ENCODE measurements at places on chromosomes 3 and 15.

DNA sequence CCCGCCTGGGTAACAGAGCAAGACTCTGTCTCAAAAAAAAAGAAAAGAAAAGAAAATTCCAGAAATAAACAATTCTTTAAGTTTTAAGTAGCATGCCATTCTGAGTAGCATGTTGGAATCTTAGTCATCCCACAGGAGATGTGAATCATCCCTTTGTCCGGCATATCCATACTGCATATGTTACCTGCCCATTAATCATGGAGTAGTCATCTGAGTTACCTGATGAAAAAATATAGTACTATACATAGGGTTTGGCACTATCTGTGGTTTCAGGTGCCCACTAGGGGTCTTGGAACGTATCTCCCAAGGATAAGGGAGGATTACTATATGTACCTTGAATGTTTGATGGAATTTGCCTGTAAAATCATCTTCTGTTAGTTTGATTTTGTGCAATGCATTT is 6.3 kb upstream of the CCR4 start:
- DNase-seq, result no peak

DNA sequence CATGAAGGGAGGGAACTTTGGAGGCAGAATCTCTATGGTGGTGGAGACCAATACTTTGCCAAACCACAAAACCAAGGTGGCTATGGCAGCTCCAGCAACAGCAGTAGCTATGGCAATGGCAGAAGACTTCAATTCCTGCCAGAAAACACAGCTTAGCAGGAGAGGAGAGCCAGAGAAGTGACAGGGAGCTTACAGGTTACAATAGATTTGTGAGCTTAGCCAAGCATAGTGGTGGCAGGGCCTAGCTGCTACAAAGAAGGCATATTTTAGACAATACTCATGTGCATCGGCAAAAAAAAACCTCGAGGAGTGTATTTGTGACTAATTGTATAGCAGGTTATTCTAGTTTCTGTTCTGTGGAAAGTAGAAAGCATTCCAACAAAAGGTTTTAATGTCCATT is 6.4 kb upstream of the CSTA start:
- DNase-seq, result no peak

GRCh38 chr3:154887869-154888268 is 192.2 kb upstream of the MME start:
- DNase-seq, result no peak

- no peak for DNase-seq
Observed at GRCh38 chr3:150421799-150422548, 13.9 kb downstream of the TSC22D2 start.

DNA sequence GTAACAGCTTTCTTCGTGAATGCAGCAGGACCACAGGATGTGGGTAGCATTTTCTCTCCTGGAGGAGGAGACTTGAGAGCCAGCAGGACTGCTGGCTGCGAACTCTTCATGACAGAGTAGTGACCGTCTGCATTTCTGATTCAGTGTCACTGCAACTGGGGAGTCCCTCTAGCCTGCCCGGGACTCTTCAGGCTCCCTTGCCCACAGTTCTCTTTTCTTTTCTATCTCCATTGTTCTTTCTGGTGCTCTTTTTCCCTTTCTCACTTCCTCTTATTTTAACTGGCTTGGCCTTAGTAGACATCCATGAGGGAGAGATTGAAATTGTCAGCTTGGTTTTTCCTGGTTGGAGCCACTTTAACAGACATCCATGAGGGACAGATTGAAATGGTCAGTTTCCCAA is 49.9 kb upstream of the P2RY1 start:
- no peak for DNase-seq

DNA sequence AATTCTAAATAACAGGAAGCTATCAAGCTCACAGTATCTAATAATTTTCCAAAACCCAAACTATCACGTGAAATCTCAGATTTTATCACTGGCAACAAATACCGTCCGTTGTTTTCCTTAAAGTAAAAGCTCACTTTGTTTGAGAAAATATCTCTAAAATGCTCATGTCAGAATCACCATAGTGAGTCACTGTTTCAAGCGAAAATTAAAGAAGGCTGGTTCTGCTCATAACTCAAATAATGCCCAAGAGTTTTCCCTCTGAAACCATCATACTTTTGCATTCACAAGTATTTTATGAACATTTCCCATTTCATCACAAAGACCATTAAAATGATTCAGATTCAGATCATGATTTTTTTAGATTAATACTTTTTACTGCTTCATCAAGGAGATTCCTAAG is 50.6 kb downstream of the TBL1XR1 start:
- no peak for DNase-seq

- DNase-seq, result no peak
Observed at GRCh38 chr3:129602309-129602708, 4.2 kb downstream of the PLXND1 start.

DNA sequence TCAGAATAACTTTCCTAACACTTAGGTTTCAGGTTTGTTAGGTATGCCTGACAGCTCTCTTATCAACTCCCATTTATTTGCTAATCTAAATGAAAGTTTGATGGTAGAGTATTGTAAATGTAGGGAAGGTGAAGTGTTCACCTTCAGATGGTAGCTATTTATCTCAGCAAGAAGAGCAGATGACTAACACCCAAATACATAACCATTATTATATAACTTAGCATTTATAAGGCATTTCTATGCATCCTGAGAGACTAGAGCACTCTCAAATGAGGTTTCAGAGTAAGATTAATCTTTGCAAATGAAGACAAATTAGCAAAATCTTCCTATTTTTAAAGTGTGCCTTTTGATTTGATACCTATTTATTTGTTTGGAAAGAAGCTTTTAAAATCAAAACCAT is 143.8 kb downstream of the IGF1R start:
- DNase-seq, result no peak

- DNase-seq, result no peak
Observed at GRCh38 chr3:107651782-107652181, 129.0 kb downstream of the BBX start.

- DNase-seq, result no peak
Observed at GRCh38 chr15:86799226-86799625, 719.6 kb downstream of the AGBL1 start.

DNA sequence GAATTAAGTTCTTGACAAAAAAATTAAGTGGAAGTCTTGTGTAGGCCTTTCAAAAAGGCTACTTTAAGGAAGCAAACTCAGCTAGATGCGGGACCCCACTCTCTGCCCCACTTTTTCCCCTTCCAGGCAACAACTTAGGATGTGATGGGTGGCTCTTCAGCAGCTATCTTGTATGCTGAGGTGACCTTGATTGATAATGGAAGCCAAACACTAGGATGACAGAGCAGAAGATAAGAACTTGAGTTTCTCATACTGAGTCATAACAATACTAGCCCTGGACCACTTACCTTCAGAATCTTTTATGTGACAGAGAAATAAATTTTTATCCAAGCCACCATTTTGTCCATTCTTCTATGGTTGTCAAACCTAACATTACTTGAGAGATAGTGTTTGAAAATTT is 16.1 kb downstream of the PDCD10 start:
- no peak for DNase-seq

GRCh38 chr3:30292192-30292893 is 314.1 kb upstream of the TGFBR2 start:
- DNase-seq, result no peak

DNA sequence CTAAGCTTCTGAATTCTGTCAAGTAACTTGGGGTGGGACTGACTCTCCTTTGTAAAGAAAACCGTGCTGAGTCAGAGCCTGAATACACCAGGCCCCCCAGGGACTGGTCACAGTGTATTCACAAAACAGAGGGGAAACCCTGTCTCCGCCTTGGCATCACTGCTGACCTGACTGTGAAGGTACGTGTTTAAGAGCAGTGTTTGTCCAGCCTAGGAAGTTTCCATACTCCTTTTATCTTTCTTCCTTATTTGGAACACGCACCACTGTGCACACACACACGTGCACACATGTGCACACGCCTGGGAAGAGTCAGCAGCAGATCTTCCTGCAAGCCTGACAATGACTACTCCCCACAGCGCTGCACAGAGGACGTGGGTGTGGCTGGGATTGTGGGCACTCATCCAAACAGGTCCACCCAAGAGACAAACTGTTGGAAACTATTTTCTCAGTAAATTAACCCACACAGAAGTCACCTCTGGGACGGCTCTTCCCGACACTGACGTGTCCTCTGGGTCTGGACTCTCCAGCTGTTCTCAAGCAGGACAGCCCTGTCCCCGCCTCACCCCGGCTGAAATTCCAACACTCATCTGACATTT is 87.7 kb downstream of the ATP10A start:
- DNase-seq, result no peak

- DNase-seq, result no peak
Observed at GRCh38 chr3:189222927-189223636, 51.3 kb downstream of the TPRG1 start.

DNA sequence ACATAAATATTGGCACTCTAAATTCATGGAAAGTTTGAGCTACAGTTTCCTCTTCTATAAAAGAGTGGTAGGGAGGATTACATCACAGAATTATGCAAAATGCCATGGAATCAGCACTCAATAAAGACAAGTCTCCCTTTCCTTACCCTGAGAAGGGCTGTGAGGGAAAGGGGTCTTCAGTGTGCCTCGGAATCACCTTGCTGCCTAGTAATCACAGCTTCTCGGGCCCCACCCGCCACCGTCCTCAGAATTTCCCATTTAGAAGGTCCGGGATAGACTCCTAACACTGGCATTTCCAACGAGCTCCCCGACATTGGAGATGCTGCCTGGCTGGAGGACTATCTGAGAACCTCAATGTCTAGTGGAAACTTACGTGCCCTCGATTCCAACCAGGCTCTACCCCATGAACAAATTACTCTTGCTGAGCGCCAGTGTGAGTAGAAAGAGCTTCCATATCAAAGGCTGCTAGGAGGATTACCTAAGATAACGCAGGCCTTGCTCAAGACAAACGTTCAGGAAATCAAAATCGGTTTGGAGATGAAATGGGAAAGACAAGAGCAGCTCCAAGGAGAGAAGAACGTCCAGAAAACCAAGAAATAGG is 92.1 kb upstream of the CHD2 start:
- peak; percentile 80 for DNase-seq

- DNase-seq, result no peak
Observed at GRCh38 chr3:150161011-150161410, 190.3 kb upstream of the PFN2 start.

- no peak for DNase-seq
Observed at GRCh38 chr3:180199417-180199995, 162.8 kb upstream of the PEX5L start.

DNA sequence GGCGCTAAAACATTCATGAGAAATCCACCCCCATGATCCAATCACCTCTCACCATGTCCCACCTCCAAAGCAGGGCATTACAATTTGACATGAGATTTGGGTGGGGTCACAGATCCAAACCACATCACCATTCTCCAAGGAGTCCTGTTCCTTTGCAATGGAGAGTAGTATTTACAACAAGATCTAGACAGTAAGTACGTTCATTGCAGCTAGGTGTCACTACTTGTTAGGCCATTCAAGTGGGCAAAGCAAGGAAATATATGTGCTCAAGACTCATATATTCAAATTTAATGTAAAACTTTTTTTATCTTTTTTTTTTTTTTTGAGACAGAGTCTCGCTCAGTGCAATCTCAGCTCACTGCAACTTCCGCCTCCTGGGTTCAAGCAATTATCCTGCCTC is 79.3 kb downstream of the AQP9 start:
- DNase-seq, result no peak

DNA sequence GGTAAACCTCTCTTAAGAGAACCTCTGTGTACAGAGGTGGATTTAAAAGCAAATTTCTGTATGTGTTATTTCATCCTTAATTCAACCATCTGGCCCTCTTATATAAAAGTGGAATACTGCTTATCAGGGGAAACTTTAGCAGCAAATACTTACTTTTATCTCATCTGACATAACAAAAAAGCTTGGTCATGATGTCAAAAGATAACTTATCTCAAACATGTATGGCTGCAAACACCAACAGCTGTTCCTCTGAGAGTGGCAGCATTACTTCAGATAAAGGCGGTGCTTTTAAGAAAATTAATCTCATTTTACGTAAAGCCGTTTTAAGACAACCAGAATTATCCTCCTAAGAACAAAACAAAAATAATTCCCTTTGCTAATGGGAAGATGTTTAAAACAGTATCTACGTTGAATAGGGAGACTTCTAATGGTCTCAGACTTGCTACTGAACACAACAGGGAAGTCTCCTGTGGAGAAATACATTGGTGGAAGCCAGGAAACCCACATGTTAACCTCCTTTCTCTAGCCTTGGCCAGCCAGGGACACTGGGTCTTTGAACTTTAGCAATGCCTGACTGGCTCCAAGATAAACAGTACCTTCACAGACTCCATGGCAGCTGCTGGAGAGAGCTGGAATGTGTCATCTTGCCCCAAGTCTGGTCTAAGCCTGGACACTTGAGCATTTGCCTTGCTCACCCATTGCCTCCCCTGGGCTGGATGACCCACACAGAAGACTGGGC is 18.1 kb downstream of the ARRDC4 start:
- no peak for DNase-seq

- peak; percentile 46 for DNase-seq
Observed at GRCh38 chr3:132721479-132722164, 587 bp downstream of the NPHP3 start.

DNA sequence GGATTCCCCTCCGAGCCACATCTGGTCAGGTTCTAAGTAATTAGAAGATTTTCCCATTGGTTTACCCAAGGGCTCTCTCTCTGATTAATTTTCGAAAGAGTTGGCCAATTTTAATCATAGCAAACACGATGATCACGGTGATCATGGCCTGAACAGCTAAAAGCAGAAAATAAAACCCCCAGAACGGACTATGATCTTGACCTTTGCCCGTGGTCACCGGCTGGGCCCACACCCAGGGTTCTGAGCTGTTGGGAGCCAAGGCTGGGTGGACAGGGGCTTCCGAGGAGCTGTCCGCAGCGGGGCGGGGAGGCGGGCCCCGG is 2.6 kb downstream of the GP5 start:
- DNase-seq, result no peak

GRCh38 chr3:160448845-160449635 is 546 bp downstream of the TRIM59 start:
- DNase-seq, result peak; percentile 8

GRCh38 chr3:158768881-158769543 is 32.8 kb upstream of the MFSD1 start:
- no peak for DNase-seq

DNA sequence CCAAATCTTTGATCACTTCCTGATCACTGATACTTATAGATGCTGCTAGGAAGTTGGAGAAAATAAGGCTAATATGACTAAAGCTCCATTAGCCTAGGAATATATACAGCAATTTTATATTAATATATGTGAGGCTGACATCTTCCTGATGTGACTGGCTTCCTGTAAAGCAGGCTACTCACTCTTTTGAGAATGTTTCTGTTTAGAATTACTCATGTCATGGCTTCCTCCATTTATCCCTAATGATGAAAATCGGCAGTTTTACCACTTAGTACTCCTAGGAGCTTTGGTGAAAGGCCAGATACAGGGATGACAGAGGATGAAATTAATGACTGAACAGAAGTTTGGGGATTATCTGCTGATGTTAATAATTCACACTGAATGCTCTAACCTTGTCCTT is 3.9 kb upstream of the MAP1A start:
- DNase-seq, result no peak

GRCh38 chr3:138112362-138112761 is 3.0 kb downstream of the DZIP1L start:
- no peak for DNase-seq

DNA sequence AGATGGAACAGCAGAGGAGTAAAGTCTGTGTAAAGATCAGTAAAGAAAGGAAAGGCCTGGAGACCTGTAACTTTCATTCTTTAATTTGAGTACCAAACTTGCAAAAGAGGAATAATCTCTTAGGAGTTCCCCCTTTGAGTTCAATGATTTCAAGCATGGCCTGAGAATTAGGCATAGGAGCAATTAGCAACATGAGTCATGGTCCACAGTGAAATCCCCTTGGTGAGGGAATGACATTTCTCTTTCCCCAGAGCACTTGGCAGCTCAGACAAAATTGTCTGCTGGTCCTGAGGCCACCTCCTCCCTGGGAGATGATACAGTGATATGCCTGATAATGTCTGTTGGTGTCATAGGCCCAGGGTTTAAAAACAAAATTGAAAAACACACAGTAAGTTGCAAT is 81.4 kb upstream of the CRBN start:
- peak; percentile 75 for DNase-seq

Measured in inflammatory macrophage treated with lipopolysaccharide for 1 hour (primary cell).